ENCODE measurements at places on chromosomes 5 and 9. TPM values are rescaled to one million over a fixed set of nuclear protein-coding genes. Genes with fewer than 3 reads are reported as not detected.

DNA sequence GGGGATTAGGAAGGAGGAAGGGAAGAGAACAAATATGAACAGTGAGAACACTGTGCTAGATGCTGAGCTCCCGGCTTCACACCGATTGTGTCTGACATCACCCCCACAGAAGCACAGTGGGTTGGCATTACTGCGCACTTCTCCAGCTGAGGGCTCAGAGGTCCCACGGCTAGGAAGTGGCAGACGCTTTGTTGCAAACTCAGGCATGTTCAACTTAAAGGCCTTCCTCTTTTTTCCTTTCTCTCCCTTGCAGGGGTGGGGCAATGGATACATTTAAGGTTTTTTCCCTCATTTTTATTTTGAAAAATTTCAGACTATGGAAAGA lies 15.5 kb upstream of the SHB start:
- no peak for DNase-seq

Gene CCDC180
- total RNA-seq = 9.7 TPM

DNA sequence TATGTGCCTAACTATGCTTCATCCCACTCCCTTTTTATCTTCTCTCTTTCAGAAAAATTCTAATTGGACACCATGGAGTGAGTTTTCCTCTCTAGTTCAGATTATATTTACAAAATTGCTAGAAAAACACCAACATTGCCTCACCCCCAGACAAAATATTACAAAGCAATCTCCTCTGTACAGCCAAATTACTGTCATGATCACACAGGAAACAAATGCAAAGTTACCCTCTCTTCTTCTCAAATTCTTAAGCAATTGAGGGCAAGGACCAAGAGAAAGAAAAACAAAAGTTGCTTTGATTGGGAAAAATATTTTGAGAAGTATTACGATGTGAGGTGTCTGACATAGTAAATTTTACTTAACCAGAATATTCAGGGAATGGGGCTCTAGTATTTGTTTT lies 30.8 kb upstream of the ABCA1 start:
- DNase-seq = no peak

GRCh38 chr9:73845954-73846690 lies 651.0 kb upstream of the RORB start:
- no peak for DNase-seq

GRCh38 chr5:109315245-109315644 lies 94.5 kb downstream of the PJA2 start:
- no peak for DNase-seq

DNA sequence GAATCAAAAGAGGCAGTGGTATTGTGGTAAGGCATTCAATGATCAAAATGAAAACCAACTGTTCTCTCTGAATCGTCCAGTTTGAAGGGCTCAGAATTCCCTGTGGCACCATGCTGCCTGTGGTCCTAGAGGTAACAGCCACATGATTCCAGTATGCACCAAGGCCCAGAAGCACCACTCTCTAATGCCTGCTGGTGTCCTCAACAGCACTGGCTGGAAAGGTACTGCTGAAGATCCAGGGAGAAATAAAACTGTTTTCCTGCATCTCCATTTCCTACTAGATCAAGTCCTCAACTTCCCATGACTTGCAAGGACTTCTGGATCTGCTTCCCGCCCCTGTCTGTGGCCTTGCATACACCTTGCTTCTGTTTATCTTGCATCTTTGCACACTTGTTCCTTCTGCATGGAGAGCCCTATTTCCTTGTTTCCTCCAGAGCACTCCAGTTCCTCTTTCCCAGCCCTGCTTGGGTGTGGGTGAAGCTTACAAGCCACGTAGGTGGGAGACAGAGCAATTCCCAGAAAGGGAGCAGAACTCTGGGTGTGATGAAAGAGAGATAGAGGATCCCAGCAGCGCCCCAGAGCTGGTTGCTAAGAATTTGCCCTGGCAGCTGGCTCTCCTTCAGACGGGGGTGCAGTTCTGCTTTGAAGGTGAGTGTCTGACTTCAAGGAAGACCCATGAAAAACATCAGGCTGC lies 41.0 kb upstream of the EQTN start:
- DNase-seq = no peak

GRCh38 chr5:64292611-64293215 lies 127.1 kb downstream of the RNF180 start:
- DNase-seq = no peak

DNA sequence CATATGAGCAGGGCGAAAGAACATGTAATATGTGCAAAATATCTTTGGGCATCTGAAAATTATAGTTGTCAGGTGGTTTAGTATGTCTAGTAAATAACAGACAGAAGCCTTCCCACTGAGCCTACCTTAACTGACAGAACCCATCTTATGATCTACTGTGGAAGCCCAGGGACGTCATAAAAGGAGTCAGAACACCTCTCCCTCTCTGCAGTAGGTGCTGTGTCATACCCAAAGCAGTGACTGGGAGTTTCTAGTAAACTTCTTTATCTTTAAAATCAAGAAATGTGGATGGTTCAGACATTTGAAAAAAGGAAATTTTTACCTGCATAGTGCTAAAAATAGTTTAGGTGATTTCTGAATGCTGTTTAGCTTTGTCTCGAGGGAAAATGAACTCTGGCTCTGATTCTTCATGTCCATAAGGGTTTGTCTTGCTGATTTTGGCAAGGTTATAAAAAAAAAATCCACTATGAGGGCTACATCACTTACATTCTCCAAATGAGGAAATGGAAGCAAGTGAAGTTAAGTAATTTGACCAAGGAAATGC lies 104.0 kb downstream of the NUDT12 start:
- DNase-seq = no peak

DNA sequence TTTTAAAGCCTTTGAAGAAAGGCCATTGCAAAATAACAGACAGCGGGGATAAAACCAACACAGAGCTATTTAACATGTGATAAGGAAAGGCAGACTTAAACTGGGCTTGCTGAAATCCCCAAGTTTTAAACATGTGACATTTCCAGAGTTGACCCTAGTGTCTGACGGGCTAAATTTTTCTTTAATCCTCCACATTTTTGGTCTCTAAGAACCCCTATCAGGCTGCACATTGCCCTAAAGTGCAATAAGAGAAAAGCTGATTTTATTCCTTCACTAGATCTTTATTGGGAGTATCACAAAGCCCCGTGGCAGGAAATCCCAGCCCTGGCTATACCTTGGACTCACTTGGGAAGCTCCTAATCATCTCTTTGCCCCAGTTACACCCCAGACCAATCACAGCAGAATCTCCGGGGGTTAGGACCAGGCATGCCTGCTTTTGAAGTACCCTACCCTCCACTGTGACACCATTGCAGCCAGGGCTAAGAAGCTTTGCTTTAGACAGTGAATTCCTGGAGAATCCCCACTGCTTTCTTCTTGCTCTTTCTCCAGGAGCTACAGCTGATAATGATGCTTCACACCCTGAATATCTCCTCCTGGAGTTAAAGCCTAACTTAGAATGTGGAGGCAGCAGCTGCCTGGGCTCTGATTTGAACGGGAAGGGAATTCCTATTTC lies 20.1 kb upstream of the COL15A1 start:
- no peak for DNase-seq

GRCh38 chr5:14123551-14123950 lies 19.6 kb upstream of the TRIO start:
- DNase-seq = no peak

Gene SPEF2
- total RNA-seq = 16.2 TPM

- DNase-seq = no peak
Observed at GRCh38 chr5:161344234-161344633, 202.3 kb downstream of the GABRB2 start.

DNA sequence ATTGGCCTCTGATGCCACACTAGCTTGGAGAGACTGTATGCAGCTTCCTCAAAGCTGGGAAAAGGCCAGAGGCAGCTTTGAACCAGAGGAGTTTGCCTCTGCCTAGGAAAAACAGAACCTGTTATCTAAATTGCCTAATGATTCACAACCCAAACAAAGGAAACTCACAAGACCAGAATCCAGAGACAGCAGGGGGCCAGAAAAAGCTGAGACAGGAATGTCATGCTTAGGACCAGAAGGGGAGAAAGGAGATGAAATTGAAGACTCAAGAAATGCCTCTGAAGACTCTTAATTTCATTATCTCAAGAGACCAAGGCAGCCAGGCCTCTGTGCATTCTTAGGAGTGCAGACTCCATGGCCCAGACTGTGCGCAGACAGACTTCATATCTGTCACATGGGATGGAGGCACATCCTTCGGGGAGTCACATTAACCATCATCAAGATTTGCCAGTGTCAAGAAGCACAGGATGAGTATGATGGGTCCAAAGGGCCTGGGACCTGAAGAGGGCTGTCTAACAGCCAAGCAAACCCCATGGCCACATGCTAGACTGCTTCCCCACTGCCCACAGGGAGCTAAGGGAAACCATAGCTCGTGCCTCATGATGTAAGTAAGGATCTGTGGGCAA lies 57.3 kb downstream of the ARSB start:
- no peak for DNase-seq

- no peak for DNase-seq
Observed at GRCh38 chr5:162025312-162025711, 42.3 kb upstream of the GABRG2 start.

Gene ENHO
- not detected for total RNA-seq

Gene PCDHB11
- 6.0 TPM for total RNA-seq

GRCh38 chr5:36908544-36909260 lies 32.1 kb downstream of the NIPBL start:
- no peak for DNase-seq

Gene SLC4A9
- total RNA-seq = not detected

- DNase-seq = no peak
Observed at GRCh38 chr5:32776200-32776599, 65.1 kb downstream of the NPR3 start.

DNA sequence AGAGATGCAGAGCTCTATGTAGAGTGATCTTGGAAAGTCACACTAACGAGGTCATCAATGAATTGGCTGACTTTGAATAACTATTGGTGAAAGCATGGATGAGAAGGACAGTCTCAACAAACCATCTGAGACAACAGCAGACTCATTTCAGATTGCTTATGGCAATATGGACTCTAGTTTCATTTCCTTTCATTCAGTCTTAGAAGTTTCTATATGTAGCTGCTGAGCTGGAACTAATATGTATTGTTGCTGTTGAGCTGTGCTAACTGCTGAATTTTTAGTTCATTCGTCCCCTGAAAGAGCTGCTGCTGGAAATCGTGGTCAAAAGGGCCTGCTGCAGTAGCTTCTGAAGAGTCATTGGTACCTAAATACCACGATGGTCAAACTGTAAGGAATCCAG lies 31.3 kb downstream of the TNFSF15 start:
- no peak for DNase-seq

All from thoracic aorta (tissue), 2 donors.